ENCODE measurements at places on chromosomes 1 and 21.

DNA sequence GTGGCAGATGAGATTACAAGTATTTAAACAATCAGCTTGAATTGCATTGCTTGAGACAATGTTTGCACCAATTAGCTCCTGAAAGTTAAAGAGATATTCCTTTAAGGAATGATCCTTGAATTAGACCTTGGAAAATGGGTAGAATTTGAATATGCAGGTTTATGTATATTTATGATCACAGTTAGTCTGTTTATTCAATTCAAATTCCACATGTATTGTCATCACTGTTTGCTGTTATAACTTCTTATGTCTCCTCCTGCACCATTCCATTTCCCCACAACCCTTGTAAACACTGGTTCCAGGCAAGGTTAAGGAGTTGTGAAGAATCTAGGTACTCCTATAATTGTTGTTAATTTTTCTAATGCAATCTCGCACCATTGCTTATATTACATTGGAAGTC lies 518.2 kb upstream of the PBX1 start:
- DNase-seq = no peak

DNA sequence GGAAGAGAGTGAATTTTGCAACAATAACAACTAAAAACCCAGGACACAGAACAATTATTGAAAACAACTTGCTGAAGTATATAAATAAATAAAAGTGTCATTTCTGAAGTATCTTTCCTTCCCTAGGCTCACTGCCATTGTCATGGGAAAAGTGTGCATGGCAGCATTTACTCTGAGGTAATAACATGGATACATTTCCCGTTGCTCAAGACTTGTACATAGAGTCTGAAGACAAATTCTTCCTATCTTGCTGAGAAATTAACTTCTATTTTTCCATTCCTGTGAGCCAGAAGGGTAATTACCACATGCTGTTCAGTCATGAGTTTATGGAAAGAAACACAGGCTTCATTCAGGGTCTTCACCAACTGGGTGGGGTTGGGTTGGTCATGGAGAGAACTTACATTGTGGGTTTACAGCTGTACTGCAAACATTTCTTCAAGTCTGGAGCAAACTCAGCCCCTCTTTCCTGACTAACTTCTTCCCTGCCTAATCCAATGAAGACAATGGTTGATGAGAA lies 32.2 kb downstream of the ST6GALNAC3 start:
- DNase-seq = no peak

DNA sequence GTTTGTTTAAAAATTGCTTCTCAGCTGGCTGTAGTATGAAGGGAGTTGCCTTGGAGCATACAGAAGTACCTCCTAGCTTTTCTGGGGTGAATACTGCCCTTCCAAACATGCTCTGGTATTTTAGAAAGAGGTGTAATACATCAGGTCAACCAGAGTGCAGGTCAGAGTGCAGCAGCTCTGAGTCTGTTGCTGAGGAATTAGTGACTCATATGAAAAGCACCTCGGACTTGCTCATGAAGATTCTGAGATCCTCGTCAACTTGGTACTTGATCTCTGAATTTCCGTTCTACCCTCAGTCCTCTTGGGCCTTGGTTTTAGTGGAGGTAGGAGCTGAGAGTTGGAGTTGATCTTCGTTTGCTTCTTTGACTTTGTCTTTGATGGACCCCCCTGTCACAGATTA lies 67.3 kb downstream of the NOS1AP start:
- no peak for DNase-seq

DNA sequence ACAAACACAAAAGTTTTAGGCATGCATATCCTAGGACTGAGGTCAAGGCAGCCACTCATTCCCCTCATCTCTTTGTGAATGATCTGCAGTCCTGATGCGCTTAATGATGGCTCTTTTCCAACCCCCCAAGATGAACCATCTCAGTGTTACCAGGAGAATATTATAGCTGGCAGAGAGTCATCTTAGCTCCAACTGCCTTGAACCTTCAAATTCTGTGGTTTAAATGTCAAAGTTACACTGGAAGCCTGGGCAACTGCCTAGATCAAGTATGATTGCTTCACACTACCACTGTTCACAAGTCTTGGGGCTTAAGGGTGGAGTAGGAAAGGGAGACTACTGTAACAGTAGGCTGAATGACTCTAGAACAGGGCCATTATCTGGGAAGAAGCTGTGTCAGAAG lies 8.0 kb upstream of the MYBPHL start:
- DNase-seq = no peak

DNA sequence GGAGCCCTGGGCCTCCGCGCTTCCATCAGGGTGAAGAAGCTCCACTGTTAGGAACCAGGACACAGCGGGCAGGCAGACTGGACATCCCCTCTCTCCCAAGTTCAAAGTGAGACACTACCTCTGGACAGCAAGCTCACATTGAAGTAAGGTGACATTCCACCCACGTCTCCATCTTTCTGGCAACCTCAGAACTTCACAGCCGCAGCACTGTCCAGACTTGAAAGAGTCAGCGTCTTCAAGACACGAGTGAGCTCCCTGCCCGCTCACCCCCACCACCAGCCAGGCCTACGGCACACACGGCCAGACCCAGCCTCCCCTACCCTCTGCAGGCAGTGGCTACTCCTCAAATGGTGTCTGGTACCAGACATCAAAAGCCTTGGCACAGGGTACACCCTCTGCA lies 11.1 kb downstream of the WDR4 start:
- no peak for DNase-seq

DNA sequence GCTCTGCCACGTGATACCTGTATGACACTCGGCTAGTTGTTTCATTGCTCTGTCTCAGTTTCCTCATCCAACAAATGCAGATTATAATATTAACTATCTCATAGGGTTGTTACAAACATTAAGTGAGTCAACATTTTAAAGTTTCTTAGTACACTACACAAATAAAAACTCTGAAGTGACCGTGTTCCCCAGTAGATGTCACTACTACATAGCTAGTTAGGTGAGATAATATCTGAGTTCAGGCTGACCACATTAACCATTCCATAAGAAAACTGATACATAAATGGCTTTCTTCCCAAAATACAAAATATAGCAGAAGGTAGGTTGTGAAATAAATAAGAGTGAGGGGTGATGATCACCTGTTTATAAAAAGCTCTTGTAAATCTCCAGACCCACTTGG lies 214.1 kb downstream of the NUF2 start:
- no peak for DNase-seq
